Right renal pelvis (tissue), 4 donors: ENCODE measurements at places on chromosomes 6 and 20. TPM values are rescaled to one million over a fixed set of nuclear protein-coding genes. Genes with fewer than 3 reads are reported as not detected.

SNX9 gene
- polyA plus RNA-seq: 43.2 TPM

MYO6 gene
- polyA plus RNA-seq: 108 TPM

KHDC1 gene
- 9.0 TPM for polyA plus RNA-seq

C2 gene
- polyA plus RNA-seq: 4.3 TPM

SDCBP2 gene
- 1.7 TPM for polyA plus RNA-seq

ANGPT4 gene
- polyA plus RNA-seq: 0.25 TPM

DLK2 gene
- 1.4 TPM for polyA plus RNA-seq

DPPA5 gene
- polyA plus RNA-seq: not detected

SPTLC3 gene
- 21.9 TPM for polyA plus RNA-seq

GABRR1 gene
- 2.8 TPM for polyA plus RNA-seq

DAAM2 gene
- polyA plus RNA-seq: 26.6 TPM

ELOVL2 gene
- 8.2 TPM for polyA plus RNA-seq

PLN gene
- 7.4 TPM for polyA plus RNA-seq

ZNF451 gene
- polyA plus RNA-seq: 41.9 TPM

ZNF322 gene
- polyA plus RNA-seq: 48.4 TPM

TRPC4AP gene
- 69.3 TPM for polyA plus RNA-seq

FRK gene
- 5.7 TPM for polyA plus RNA-seq

ZSCAN23 gene
- 12.2 TPM for polyA plus RNA-seq

BCAS4 gene
- 4.6 TPM for polyA plus RNA-seq

KCNQ5 gene
- polyA plus RNA-seq: 0.24 TPM

MUC22 gene
- not detected for polyA plus RNA-seq

ZNF217 gene
- 36.4 TPM for polyA plus RNA-seq

C20orf144 gene
- polyA plus RNA-seq: 0.12 TPM

PRR18 gene
- polyA plus RNA-seq: 0.43 TPM

MYBL2 gene
- 26.3 TPM for polyA plus RNA-seq

TMEM14A gene
- polyA plus RNA-seq: 51.2 TPM

SOX12 gene
- 37.2 TPM for polyA plus RNA-seq

APOBEC2 gene
- 0.23 TPM for polyA plus RNA-seq

PRKN gene
- 12.1 TPM for polyA plus RNA-seq

SLC25A27 gene
- 32.8 TPM for polyA plus RNA-seq

OTOR gene
- polyA plus RNA-seq: not detected

TMX4 gene
- polyA plus RNA-seq: 94.1 TPM

SERPINB1 gene
- polyA plus RNA-seq: 17.9 TPM

TLDC2 gene
- polyA plus RNA-seq: 1.6 TPM

LHFPL5 gene
- 0.15 TPM for polyA plus RNA-seq

GPR6 gene
- not detected for polyA plus RNA-seq

KIF13A gene
- 33.4 TPM for polyA plus RNA-seq

TFEB gene
- polyA plus RNA-seq: 11.5 TPM

PGC gene
- 0.17 TPM for polyA plus RNA-seq

HLA-DMB gene
- polyA plus RNA-seq: 73.1 TPM

SYCP2 gene
- 5.0 TPM for polyA plus RNA-seq

MOG gene
- polyA plus RNA-seq: 0.06 TPM

FGD2 gene
- polyA plus RNA-seq: 1.4 TPM

WFDC10B gene
- not detected for polyA plus RNA-seq

GCNT2 gene
- 18.2 TPM for polyA plus RNA-seq

GJA10 gene
- not detected for polyA plus RNA-seq

IL20RA gene
- 1.5 TPM for polyA plus RNA-seq

BIRC7 gene
- polyA plus RNA-seq: 2.7 TPM
